ENCODE measurements at places on chromosomes 4 and X. TPM values are rescaled to one million over a fixed set of nuclear protein-coding genes. Genes with fewer than 3 reads are reported as not detected.

Gene TLR6
- 0.19 TPM for total RNA-seq

Gene LANCL3
- 0.05 TPM for total RNA-seq

DNA sequence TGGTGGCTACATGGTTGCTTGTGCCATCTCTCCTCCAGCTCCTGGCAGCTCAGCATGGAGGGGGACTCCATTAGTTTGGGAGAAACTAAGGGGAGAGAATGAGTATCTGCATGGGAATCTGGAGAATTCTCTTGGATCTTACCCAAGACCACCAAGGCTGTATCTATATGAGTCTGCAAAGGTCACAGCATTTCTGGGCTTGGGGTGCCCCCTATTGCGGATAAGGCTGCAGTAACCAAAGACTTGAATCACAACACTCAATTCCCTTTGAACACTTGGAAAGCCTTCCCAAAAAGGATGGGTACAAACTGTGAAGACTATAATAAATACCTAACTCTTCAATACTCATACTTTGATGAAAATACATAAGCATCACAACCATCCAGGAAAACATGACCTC is 623.5 kb upstream of the NR3C2 start:
- DNase-seq: no peak

- DNase-seq: no peak
Observed at GRCh38 chr4:148275266-148275665, 166.9 kb downstream of the NR3C2 start.

GRCh38 chr4:153341575-153342090 is 2.9 kb upstream of the MND1 start:
- DNase-seq: no peak

DNA sequence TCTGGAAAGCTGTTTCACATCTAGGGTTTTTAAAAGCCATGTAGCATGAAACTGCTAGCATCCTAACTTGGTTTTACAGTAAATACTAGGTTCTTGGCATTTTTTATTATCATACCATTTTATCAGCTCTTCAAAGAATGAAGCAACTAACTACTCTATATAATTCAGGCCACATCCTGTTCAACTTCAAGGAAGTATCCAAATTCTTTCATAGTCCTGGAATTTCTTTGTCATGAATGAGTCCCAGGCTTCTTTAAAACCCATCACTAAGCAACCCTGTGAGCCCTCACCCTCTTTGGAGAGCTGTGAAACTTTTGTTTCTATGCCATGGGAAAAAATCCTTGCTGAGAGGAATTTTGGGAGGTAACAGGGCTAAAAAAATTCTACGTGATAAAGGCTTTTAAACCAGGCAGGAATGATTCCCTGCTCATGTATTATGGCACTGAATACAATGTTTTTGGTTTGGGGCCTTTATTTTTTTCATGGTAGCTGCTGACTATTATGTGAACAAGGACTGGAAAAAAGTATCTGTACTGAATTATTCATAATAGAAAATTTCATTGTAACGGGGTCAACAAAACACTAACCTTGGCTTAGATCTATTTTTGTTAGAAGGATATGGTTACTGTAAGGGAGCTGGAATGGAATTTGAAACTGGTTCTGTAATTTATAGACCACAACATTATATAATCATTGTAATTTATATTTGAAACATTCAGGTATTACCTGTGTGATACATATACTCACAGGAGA is 164.9 kb downstream of the DCTD start:
- DNase-seq: no peak

Data from neural crest cell (in vitro differentiated cells).